Activated CD8-positive, alpha-beta memory T cell treated with anti-CD3 and anti-CD28 coated beads for 36 hours (primary cell): ENCODE measurements at places on chromosomes 7 and 10. TPM values are rescaled to one million over a fixed set of nuclear protein-coding genes. Genes with fewer than 3 reads are reported as not detected.

XRCC2 gene
- total RNA-seq, result 20.8 TPM

GALNT17 gene
- not detected for total RNA-seq

CPA1 gene
- not detected for total RNA-seq

CDNF gene
- total RNA-seq, result 1.1 TPM

C10orf67 gene
- total RNA-seq, result not detected

TRIM50 gene
- not detected for total RNA-seq

CCL24 gene
- not detected for total RNA-seq

TEX36 gene
- total RNA-seq, result not detected

PGAM2 gene
- not detected for total RNA-seq

AKR1C2 gene
- not detected for total RNA-seq

GRID2IP gene
- total RNA-seq, result 0.40 TPM

SCART1 gene
- total RNA-seq, result 1.3 TPM

CFAP69 gene
- total RNA-seq, result 1.5 TPM

CFTR gene
- total RNA-seq, result not detected

SP8 gene
- not detected for total RNA-seq

CYP26C1 gene
- total RNA-seq, result 0.04 TPM

OR2AE1 gene
- not detected for total RNA-seq

ENTPD1 gene
- total RNA-seq, result 8.5 TPM

BEND7 gene
- total RNA-seq, result not detected

RADIL gene
- total RNA-seq, result 0.17 TPM

CASP7 gene
- total RNA-seq, result 31.8 TPM

LGI1 gene
- not detected for total RNA-seq

HYAL4 gene
- not detected for total RNA-seq

FLNC gene
- 0.02 TPM for total RNA-seq

PDE1C gene
- total RNA-seq, result not detected

SEC31B gene
- 17.5 TPM for total RNA-seq

EMX2 gene
- not detected for total RNA-seq

PRSS37 gene
- total RNA-seq, result not detected

KCNH2 gene
- total RNA-seq, result 0.11 TPM

ANK3 gene
- total RNA-seq, result 6.2 TPM

C10orf71 gene
- not detected for total RNA-seq

PAOX gene
- total RNA-seq, result 5.2 TPM

AIFM2 gene
- total RNA-seq, result 18.1 TPM

ITIH5 gene
- total RNA-seq, result not detected

ZNF33B gene
- 8.4 TPM for total RNA-seq

MDH2 gene
- total RNA-seq, result 295 TPM

ERVW-1 gene
- total RNA-seq, result not detected

EVX1 gene
- not detected for total RNA-seq

MUC3A gene
- total RNA-seq, result 0.23 TPM

ADK gene
- 64.5 TPM for total RNA-seq

OR2A5 gene
- not detected for total RNA-seq

AGMO gene
- total RNA-seq, result not detected

SPAG6 gene
- not detected for total RNA-seq

PRPS1L1 gene
- not detected for total RNA-seq

ZNF273 gene
- 8.3 TPM for total RNA-seq

PI4K2A gene
- total RNA-seq, result 14.6 TPM

MYL7 gene
- not detected for total RNA-seq

ADGRA1 gene
- not detected for total RNA-seq

NKX2-3 gene
- not detected for total RNA-seq

SYCE1 gene
- 1.3 TPM for total RNA-seq
